ENCODE measurements at places on chromosomes 7 and 10. TPM values are rescaled to one million over a fixed set of nuclear protein-coding genes. Genes with fewer than 3 reads are reported as not detected.
A peak's percentile ranks its signal among the peaks of the same experiment; 100 is the strongest.

GRCh38 chr10:50919010-50919409 lies 33.6 kb upstream of the A1CF start:
- H3K27ac ChIP-seq = no peak overlapping the region
- DNase-seq = no peak
- peaks cover 19% of the 10 kb centered on the region for H3K27me3 ChIP-seq
- H3K4me1 ChIP-seq = no peaks in the 10 kb centered on the region

GRCh38 chr7:151570366-151570915 lies 50.7 kb upstream of the RHEB start:
- DNase-seq = no peak
- no peaks in the 10 kb centered on the region for H3K27me3 ChIP-seq
- no peaks in the 10 kb centered on the region for H3K4me1 ChIP-seq
- no peak overlapping the region for H3K4me3 ChIP-seq
- H3K27ac ChIP-seq = no peak overlapping the region

GRCh38 chr7:19930851-19931250 lies 157.4 kb upstream of the TMEM196 start:
- H3K36me3 ChIP-seq = no peaks in the 10 kb centered on the region
- H3K4me3 ChIP-seq = no peak overlapping the region

DNA sequence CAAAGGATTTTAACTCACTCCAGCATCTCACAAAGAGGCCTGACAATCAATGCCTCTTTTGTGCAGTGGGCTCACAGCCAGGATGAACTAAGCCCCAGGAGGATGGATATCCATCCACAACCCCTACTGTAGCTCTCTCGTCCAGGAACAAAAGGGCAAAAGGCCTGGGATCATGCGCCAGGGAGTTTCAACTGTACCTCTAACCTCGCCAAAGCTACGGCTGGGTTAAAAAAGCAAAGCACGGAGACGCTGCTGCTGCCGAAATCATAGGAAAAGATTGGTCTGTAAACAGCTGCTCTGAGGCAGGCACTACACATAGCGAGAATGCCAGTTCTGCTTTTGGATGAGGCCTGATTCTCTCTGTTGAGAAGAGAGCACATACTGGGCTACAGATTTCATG lies 32.1 kb downstream of the VSTM4 start:
- H3K4me3 ChIP-seq = no peak overlapping the region
- H3K27me3 ChIP-seq = no peaks in the 10 kb centered on the region
- no peak for DNase-seq
- H3K4me1 ChIP-seq = peaks cover 6% of the 10 kb centered on the region
- H3K27ac ChIP-seq = no peak overlapping the region
- H3K36me3 ChIP-seq = peaks cover 11% of the 10 kb centered on the region

- H3K4me1 ChIP-seq = peaks cover 28% of the 10 kb centered on the region
- no peak for DNase-seq
- H3K27ac ChIP-seq = no peak overlapping the region
- H3K4me3 ChIP-seq = no peak overlapping the region
- no peaks in the 10 kb centered on the region for H3K36me3 ChIP-seq
Observed at GRCh38 chr7:29332875-29333855, 138.6 kb downstream of the CHN2 start.

GRCh38 chr7:70383066-70383782 lies 748.7 kb upstream of the GALNT17 start:
- H3K36me3 ChIP-seq = no peaks in the 10 kb centered on the region
- no peak overlapping the region for H3K27ac ChIP-seq
- H3K4me1 ChIP-seq = no peaks in the 10 kb centered on the region
- no peak for DNase-seq
- no peak overlapping the region for H3K4me3 ChIP-seq

DNA sequence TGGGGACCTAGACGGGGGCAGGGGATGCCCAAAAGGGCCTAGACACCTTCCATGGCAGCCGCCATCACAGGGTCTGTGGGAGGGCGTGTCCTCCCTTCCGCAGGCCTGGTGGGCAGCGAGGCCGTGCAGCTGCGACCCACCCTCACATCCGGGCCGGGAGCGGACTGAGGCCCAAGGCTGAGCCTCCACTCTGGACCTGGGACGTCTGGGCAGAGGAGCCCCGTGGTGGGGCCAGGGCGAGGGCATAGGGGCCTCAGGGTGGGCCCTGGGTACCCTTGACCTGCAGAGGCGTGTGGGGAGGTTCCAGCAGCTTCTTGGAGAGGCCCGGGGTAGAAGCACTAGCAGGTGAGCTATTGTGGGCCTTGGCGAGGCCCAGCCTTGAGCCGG lies 49.2 kb downstream of the PWWP2B start:
- H3K27me3 ChIP-seq = no peaks in the 10 kb centered on the region
- peak overlapping the region; percentile 95 for H3K27ac ChIP-seq
- DNase-seq = no peak
- H3K36me3 ChIP-seq = no peaks in the 10 kb centered on the region

DNA sequence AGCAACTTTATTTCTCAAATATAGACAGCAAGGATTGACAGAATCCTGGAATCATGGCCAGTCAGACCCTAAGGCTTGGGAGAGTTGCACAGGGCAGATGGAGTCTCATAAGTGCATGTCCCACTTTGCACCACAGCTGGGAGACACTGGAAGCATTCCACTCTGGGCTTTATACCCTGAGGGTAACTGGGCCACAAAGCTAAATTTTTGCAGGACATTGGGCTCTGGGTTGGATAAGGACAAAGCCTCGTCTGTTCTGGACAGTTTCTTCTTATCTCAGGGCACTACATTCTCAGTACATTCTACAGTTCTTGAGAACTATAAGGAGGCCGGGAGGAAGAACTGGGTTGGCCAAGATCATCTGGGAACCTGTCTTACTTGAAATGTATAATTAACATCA lies 158.3 kb upstream of the IGFBP3 start:
- DNase-seq = no peak
- no peaks in the 10 kb centered on the region for H3K4me1 ChIP-seq
- no peaks in the 10 kb centered on the region for H3K36me3 ChIP-seq
- H3K27me3 ChIP-seq = no peaks in the 10 kb centered on the region

GRCh38 chr10:112945811-112946210 lies 4.2 kb upstream of the TCF7L2 start:
- H3K27me3 ChIP-seq = peaks cover 10% of the 10 kb centered on the region
- H3K4me1 ChIP-seq = peaks cover 17% of the 10 kb centered on the region
- no peak overlapping the region for H3K27ac ChIP-seq

DNA sequence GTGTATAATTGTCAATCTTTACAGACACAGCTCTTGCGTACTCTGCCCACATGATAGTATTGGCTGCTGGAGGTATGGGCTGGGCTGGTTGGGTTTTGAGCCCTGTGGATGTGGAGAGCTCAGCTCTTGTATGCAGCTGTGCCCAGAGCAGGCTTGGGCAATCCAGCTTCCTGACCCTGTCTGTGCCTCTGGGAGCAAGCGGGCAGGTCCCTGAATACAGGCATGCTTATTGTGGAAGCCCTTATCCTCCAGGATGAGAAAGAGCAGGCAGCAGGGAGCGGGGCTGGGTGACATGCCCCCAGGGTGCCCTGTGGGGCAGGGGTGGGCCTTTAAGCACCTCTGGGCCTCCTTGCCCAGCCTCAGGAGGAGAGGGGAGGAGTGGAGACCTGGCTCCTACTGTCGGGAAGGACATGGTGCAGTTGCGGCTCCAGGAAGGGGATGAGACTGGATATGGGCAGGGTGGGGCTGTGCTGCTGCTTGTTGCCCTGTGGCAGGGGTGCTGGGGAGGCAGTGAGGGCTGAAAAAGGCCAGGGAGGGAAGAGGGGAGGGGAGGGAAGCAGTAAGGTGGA lies 32.7 kb upstream of the SH2D4B start:
- peak overlapping the region; percentile 41 for H3K4me3 ChIP-seq
- peak overlapping the region; percentile 84 for H3K27ac ChIP-seq
- H3K4me1 ChIP-seq = peaks cover 65% of the 10 kb centered on the region

NODAL gene
- not detected for total RNA-seq

PAPOLB gene
- 0.10 TPM for total RNA-seq

MYOZ1 gene
- total RNA-seq = not detected

IFIT1B gene
- total RNA-seq = not detected
